Caudate nucleus (tissue), 63 donors: ENCODE measurements at places on chromosomes 1 and 21.

- peak; percentile 37 for DNase-seq
These were observed 12.8 kb upstream of the LMX1A start for GRCh38 chr1:165369255-165369848.

- no peak for DNase-seq
These were observed 83.3 kb upstream of the GORAB start for GRCh38 chr1:170448661-170449158.

GRCh38 chr1:18463984-18464664, 16.6 kb upstream of the KLHDC7A start:
- no peak for DNase-seq

- DNase-seq: no peak
These were observed 106.5 kb downstream of the SLC16A1 start for GRCh38 chr1:112849425-112850033.

DNA sequence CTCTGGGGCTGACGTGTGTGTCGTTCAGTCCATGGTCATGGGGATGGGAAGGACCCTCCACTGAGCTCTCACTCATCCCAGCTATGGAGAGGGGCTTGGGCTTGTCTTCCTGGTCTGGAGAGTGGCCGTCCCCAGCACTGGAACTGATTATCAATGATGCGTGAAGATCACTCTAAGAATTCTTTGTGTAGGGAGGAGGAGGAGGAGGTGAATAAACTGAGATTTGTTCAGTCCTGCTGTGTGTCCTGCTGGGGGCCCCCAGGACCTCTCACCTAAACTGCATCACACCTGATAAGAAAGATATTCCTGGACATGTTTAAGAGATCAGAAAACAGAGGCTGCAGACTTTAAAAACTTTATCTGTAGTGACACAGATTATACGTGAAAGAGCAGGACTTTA, 21.2 kb downstream of the RHOU start:
- no peak for DNase-seq

GRCh38 chr1:226309398-226310244, 657 bp upstream of the LIN9 start:
- DNase-seq: no peak

DNA sequence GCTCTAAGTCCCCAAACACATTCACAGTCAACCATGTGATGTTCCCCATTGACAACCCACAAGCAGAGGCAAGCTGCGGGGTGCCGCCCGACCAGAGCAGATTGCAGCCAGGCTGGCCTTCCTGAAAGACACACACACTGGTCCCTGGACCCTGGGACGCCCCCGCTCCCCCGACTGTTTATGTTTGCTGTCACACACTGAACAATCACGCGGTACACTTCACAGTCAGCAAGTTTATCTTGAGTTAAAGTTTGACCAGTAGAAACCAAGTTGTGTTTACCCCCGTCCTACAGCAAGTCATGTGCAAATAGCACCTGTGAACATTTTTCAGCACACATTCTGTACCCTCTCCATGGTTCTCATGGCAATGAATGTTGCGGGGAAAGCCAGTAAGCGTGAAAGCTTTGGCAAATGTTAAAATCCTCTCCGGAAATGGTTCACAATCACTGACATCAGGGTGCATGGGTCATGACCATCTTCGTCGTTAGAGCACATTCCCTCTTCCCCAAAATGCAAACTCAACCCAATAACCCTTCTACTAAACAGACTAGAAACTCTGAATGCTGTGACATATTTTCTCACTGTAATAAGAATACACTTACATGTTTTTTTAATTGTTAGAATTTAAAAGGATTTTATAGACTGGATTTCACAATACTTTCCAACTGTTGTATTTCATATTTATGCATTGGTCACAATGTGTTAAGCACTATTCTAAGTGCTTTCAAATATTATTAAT, 33.3 kb upstream of the IRF2BP2 start:
- no peak for DNase-seq

DNA sequence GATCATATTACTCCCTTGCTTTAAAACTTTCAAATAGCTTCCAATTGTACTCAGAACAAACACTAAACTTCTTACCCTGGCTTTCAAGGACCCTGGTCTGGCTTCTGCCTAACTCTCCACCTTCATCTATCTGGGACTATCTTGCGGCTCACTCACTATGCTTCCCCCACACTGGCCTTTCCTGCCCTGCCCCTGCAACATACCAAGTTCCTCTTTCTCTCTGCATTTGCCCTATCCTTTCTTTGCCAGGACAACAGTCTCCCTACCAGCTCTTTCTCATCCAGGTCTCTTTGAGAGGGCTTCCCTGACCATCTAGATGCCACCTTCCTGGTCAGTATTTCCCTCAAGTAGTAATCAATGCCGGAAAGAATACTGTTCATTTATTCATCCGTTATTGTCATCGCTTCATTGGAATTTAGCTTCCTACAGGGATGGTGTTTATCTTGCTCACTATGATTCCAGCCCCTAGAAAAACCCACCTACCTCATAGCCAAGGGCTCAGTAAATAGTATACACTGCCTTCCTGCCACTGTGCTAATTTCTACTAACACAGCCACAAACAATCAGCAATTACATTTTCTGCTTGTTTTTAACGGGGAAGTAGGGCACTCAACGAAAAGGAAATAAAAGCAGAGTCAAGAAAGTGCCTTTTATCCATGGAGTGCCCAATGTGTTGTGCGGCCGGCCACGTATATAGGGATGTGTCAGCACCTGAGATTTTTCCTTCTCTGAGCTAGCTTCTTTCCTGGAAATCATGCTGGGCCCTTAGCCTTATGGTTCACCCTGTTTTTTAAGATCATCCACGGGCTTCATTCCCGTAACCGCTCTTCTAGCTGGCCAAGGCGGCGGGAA, 521 bp upstream of the CDC7 start:
- DNase-seq: no peak

- DNase-seq: no peak
These were observed 246.0 kb downstream of the RERE start for GRCh38 chr1:8571200-8571984.

DNA sequence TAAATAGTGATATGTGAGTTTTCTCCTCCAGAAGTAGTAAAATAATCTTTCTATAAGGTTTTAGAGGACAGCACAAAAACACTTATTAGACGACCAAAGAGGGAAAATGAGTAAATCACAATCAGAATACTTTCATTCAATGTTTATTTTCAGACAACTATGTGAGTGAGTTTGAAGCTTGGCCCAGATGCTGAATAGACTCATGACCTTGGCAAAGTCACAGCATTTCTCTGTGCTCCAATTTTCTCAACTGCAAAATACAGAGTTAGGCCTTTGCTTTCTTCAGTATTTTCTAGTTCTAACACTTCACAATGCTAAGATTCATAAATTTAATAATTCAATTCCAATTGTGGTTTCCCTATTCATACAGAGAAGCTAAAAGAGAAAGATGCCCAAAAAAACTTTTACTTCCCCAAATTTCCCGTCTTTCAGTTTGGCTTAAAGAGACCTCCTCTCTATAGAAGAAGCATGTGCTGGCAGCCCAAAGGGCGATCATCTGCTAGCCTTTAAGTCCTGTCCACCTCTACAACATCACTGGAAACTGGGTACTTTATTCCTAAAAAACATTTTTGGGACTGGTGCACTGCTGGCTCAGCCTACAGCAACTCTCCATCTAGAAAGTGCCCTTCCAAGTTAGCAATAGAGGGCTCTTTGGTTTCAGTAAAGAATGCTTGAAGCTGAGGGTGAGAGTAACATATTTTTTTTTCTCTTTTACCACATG, 116.8 kb upstream of the GORAB start:
- no peak for DNase-seq

GRCh38 chr1:100230765-100231164, 18.9 kb downstream of the DBT start:
- DNase-seq: no peak

- DNase-seq: no peak
These were observed 90.1 kb downstream of the PKN2 start for GRCh38 chr1:88774151-88774556.

- no peak for DNase-seq
These were observed 4.7 kb downstream of the ARHGEF11 start for GRCh38 chr1:157040802-157041201.
